Pancreas (tissue), 10 donors: ENCODE measurements at places on chromosomes 13 and 19. TPM values are rescaled to one million over a fixed set of nuclear protein-coding genes. Genes with fewer than 3 reads are reported as not detected.

Gene EDNRB
- polyA plus RNA-seq, result 2.0 TPM

Gene NCR1
- not detected for polyA plus RNA-seq

Gene SCGB2B2
- 0.42 TPM for polyA plus RNA-seq

Gene ARRDC2
- 32.3 TPM for polyA plus RNA-seq

Gene MAMSTR
- polyA plus RNA-seq, result 2.3 TPM

Gene IFNL1
- polyA plus RNA-seq, result not detected

Gene SPRY2
- 15.6 TPM for polyA plus RNA-seq

Gene DMKN
- 197 TPM for polyA plus RNA-seq

Gene ZNF554
- 5.2 TPM for polyA plus RNA-seq

Gene SYT3
- 0.94 TPM for polyA plus RNA-seq

Gene SULT2B1
- polyA plus RNA-seq, result 1.7 TPM

Gene KCNRG
- polyA plus RNA-seq, result 0.30 TPM

Gene CLEC4G
- 0.68 TPM for polyA plus RNA-seq

Gene NAA16
- polyA plus RNA-seq, result 20.3 TPM

Gene MEDAG
- 5.5 TPM for polyA plus RNA-seq

Gene SLC44A2
- 61.5 TPM for polyA plus RNA-seq

Gene ZNF813
- polyA plus RNA-seq, result 0.94 TPM

Gene GARIN5A
- polyA plus RNA-seq, result 2.3 TPM

Gene LIN37
- 44.0 TPM for polyA plus RNA-seq

Gene FCAR
- not detected for polyA plus RNA-seq

Gene ZNF570
- polyA plus RNA-seq, result 2.1 TPM

Gene OR7A5
- polyA plus RNA-seq, result not detected

Gene ZNF709
- polyA plus RNA-seq, result 1.5 TPM

Gene ZNF808
- polyA plus RNA-seq, result 4.0 TPM

Gene ZSWIM9
- 4.3 TPM for polyA plus RNA-seq

Gene MKNK2
- polyA plus RNA-seq, result 143 TPM
